ENCODE measurements at places on chromosomes 3 and 15.

DNA sequence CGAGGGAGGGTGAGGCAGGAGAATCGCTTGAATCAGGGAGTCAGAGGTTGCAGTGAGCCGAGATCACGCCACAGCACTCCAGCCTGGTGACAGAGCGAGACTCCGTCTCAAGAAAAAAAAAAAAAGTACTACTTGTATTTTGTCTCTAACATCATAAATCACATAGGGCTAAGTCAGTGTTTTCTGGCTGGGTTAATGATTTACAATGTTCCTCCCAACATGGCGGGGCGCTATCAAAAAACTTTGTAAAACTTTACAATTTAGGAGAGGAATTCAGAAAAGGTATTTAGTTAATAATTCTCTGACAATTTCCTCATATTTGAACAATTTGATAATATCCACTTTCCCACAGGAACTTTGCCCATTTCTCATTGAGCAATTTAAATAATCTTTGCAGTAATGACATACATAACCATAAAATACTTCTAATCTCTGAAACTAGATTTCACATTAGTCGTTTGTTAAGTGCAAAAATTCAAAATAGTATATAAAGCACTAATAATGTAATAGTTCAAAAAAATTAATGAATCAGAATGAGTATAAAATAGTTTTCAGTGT is 26.6 kb upstream of the B3GNT5 start:
- DNase-seq: no peak

DNA sequence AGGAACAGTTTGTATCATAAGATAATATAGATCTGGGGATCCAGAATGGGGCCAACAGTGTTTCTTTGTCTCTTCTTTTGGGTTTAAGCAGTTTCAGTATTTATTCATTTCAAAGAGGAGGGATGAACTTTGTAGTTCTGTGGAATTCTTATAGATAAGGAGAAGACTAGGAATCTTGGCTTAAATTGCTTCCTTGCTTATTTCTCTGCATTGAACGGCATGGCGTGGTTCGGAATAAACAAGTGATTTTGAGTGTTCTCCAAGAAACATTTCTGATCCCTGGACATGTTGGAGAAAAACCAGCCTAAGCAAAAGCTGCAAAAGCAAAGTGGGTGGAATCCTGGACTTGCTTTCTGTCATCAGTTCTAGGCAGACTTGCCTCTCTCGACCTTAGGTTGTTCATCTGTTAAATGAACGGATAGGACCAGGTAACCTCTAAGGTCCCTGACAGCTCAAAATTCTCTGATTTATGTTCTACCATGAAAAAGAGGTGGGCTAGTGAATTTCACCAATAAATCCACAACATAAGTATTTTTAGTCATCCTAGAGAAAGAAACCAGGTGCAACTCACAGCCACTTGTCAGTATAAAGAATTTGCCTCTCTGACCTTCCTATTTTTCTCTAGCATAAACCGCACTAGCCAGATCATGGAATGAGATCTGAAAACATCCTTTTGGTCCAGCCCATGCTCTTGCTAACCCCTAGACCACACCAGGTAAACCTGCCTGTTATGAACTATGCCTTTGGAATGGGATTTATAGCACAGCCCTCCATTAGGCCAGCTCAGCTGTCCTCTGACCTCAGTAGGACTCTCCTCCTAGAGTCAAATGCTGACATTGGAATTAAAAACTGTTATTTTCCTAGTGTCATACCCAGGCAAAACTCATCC is 78.8 kb downstream of the CLDN11 start:
- DNase-seq: no peak

- DNase-seq: no peak
These were observed 567.5 kb upstream of the CCDC54 start for GRCh38 chr3:106809623-106810299.

DNA sequence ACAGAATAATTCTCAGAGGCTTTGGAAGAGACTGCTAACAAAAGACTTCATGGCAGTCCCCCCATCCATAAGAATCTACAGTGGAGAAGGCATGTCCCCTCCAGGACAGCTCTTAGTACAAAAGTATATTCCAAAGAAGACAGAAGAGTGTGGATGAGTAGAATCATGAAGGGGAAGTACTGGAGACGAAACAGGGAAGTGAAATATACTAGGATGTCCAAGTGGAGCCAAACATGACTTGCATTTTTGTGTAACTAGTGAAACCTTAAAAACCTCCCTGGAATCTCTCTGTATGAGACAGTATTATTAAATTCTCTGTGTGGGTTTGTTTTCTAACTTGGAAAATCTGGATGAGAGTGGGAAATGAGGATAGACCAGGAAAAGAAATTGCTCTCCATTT is 312.4 kb downstream of the RSL24D1 start:
- DNase-seq: no peak

GRCh38 chr3:128874481-128875180 is 4.8 kb upstream of the ACAD9 start:
- DNase-seq: no peak

Data from stimulated activated CD4-positive, alpha-beta T cell treated with anti-CD3 and anti-CD28 coated beads, TNF-alpha, amount 100 ng/mL, for 48 hours (primary cell).